ENCODE measurements at places on chromosomes 5 and 9. TPM values are rescaled to one million over a fixed set of nuclear protein-coding genes. Genes with fewer than 3 reads are reported as not detected.

Gene EQTN
- polyA plus RNA-seq: 0.30 TPM

Gene GNAQ
- 6.7 TPM for polyA plus RNA-seq

Gene INSL4
- not detected for polyA plus RNA-seq

Gene CDC20B
- not detected for polyA plus RNA-seq

Gene ZNF883
- 2.2 TPM for polyA plus RNA-seq

Gene PCDHB8
- polyA plus RNA-seq: 0.46 TPM

Gene NFIL3
- 6.2 TPM for polyA plus RNA-seq

Gene LCN12
- 9.0 TPM for polyA plus RNA-seq

Gene ANKRD31
- polyA plus RNA-seq: 0.08 TPM

Gene NME5
- polyA plus RNA-seq: 5.6 TPM

Gene RAD17
- polyA plus RNA-seq: 16.8 TPM

Data from pancreas (tissue), 10 donors.